SW 1271 (cell line): ENCODE measurements at places on chromosomes 3 and 15.

GRCh38 chr15:47834093-47834492, 116.8 kb downstream of the SEMA6D start:
- DNase-seq, result no peak

DNA sequence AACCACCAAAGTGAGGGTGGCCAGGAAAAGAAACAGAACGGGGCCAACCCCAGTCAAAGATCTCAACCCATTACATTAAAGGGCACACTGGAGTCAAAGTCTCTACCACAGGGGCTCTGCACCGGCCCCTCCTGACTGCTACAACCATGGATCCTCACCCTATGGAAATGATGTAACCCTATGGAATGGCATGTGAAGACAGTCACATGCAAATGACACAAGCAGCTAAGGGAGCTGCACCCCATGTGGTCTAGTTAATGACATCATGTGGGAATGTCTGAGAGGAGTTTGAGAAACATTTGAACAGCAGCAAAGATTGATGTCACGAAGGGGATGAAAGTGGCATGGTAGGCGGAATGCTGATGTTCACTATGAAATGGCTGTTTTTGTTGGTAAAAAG, 298.2 kb upstream of the SLCO3A1 start:
- no peak for DNase-seq

DNA sequence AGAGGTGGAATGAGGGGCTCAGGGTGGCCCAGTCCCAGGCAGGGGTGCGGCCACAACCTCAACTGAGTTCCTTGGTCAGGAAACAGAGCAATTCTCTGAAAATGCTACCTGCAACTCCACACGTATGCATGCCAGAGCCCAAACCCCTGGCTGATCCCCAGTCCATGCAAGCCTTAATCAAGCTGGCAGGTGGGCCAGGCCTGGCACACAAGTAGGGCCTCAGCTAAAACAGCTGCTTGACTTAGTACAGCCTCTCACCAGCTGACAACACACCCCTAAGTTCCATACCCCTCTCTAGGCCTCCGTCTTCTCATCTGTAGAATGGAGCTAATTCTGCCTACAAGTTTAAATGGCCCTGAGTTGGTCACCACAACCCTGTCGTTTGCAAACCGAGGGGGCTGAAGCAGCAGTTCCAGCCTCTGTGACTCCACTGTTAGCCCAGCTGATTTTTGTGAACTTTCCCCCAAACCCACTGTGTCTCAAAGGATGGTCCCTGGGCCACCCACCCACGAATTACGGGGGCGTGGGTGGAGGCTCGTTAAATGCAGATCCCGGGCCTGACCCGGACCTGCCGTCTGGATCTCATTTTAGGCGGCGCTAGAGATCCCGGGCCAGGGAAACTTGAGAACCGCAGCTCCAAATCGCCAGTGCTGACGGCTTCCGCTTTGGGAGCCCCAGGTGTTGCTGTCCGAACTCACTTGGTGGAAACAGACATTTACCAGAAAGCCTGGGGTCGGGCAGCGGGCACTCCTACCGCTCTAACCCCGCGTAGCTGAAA, 927 bp downstream of the CHDH start:
- DNase-seq, result no peak

- no peak for DNase-seq
Observed at GRCh38 chr3:46811615-46812236, 51.5 kb downstream of the MYL3 start.

DNA sequence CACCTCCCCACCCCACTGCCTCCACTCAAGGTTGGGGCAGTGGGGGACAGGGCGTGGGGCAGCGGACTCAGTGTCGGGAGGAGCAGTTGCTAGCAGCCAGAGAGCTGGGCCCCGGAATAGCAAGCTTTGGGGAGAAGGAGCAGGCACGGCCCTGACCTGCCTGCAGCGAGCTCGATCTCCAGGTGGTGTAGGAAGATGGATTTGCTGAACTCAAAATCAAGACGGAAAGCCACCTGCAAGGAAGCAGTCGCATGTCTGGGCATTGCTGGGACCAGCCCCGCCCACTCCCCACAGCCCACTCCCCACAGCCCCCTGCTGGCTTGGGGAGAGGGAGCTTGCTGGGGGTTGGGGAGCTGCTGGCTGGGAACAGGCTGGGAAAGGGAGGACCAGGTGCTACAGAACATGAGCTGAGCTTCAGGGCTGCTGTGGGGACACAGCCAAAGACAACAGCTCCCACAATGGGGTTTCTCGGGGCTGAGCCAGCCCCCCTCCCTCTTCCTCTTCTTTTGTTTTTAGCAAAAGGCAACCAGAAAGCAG, 38.0 kb downstream of the FEM1B start:
- DNase-seq, result no peak

DNA sequence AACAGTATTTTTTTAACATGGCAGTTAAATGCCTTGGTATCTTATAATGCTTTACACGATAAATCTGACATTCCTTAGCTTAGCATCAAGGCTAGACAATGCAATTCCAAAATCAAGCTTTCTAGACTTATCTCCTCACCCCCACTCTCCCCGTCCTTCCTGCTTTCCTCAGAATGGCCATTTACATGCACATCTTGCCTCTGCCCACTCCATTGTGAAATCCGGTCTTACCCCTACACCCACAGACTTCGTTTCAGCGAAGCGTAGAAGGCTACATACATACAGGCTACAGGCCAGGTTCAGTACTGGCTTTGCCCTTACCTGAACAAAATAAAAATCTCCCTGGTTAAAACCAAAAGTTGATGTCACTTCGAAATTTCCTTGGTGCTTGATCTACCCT, 58.6 kb upstream of the SLC12A8 start:
- DNase-seq, result no peak

- no peak for DNase-seq
Observed at GRCh38 chr15:55868707-55869106, 124.7 kb downstream of the NEDD4 start.

- DNase-seq, result no peak
Observed at GRCh38 chr3:149538371-149538770, 63.9 kb downstream of the TM4SF4 start.

DNA sequence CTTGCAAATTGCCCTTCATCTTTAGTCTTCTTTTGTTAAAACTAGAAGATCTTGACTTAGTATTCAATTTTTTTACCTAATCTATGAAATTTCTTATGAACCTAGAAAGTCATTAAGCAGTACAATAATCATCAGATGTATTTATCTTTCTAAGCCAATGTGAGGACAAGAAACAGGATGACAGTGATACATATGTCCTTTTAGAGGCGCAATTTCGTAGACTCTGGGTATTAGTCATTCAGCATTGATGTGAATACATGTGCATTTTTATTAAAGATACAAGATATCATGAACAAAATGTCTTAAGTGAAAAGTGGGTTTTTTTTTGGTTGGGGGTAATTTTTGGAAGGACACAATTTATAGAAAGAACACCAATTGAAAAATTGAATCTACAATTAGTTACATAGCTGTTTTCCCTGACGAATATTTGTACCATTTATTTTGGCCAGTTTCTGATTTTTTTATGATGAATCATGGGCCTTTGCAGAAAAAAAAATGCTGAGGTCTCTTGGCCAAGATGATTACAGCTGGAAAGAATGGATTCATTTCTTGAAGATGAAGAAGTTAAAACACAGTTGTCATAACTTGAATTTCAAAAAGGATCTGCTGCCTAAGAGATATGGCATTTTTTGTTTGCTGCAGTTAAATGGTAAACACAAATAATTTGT, 48.9 kb upstream of the AGTR1 start:
- DNase-seq, result no peak

- DNase-seq, result no peak
Observed at GRCh38 chr3:23671851-23672589, 133.7 kb upstream of the UBE2E1 start.

- no peak for DNase-seq
Observed at GRCh38 chr15:63655683-63656372, 58.6 kb downstream of the FBXL22 start.

DNA sequence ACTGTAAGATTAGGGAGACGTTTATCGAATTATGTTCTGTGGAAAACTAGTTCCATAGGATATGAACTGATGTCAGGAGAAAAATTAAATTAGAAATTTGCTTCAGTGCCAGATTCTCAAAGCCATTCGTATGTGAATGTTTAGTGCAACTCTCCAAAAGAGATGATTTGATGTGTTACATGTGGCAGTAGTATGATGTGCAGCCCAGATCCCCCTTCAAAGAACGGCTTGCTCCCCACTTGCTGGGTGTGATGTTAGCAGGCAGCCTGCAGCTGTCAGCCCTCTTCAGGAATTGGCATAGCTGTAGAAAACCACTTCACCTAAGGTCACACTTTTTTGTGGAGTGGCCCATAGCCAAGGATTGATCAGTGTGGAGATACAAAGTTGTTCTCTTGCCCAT, 127.0 kb upstream of the CCDC54 start:
- DNase-seq, result no peak

DNA sequence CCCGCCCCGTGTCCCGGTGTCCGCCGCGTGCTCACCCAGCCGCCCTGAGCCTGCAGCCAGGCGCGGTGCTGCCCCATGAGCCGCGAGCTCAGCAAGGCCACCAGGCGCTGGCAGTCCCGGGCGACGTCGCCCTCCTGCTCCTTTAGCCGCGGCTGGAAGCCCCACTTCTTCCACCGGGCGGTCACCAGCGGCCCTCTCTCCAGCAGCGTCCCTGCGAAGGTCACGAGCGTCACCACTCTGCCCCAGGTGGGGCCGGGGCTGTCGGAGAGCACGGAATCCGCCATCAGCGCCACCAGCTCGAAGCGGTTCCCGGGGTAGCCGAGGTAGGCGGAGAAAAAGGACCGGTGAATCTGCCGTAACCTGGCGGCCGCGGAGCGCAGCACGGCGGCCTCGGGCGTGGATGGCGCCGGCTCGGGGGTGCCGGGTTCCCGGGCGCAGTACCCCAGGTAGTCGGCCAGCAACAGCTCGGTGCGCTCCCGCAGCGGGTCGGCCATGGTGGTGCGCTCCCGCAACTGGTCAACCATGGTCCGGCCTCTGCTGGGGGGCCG, 298 bp downstream of the BCL2L10 start:
- no peak for DNase-seq

GRCh38 chr3:108863799-108864135, 41.2 kb downstream of the TRAT1 start:
- DNase-seq, result no peak

DNA sequence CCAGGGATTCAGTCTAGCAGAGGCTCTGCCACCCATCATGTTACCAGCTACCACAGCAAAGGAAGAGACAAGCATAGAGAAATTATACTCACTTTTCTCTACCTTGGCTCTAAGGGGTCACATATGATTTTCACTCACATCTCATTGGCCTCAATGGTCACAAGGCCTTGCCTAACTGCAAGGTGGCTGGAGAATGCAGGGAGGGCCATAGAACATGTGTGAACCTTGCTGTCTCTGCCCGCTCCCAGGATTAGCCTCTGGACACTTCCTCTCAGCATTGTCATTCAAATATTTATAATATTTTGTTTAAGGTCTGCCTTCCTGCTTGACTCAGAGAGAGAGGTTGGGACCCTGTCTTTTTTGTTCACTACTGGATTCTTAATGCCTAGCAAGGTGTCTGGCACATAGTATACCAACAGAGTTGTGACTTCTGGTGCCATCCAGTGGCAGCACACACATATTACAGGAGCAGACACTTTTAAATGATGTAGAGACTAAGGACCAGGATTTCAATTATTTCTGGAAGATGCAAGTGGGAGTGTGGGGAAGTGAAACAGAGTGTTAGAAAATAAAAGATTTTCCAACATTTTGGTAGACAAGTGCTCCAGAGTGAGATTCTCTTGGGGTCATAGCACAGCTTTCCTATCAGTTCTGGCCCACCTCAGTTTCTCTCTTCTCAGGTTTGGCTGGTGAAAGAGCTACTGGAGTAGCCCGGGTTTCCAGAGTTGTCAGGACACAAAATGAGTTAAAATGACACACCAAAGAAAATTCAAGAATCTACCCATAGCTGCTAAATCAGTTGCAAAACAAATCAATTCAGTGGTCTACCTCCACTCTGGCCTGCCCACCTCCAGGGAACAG, 119.0 kb upstream of the RASGRP1 start:
- no peak for DNase-seq

DNA sequence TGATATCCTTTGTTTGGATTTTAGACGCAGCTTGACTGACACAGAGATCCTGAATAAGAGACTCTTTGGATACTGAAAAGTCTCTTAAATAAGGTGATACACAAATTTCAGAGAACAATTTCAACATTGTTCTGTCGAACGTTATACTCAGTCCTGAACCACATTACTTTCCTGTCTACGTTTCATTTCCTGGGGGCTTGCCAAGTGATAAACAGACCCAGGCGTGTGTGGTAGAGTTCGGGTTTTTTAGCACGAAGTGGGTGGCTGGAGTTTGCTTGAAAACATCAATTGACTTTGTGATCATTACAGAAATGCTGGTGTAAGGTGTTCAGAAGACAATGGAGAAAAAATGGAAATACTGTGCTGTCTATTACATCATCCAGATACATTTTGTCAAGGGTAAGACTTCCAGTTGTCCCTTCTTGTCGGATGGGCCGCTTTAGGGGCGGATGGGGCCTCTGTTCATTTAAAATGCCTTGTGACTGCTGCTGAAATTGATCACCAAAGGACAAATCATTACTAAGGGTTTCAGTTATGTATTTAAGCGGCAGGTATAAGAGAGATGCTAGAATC, at the start of gene CD96:
TSS of gene CD96 (plus strand) at position 287 of the 573 bp plus-strand sequence. CDS start at position 339, 52 bp downstream.
- no peak for DNase-seq

DNA sequence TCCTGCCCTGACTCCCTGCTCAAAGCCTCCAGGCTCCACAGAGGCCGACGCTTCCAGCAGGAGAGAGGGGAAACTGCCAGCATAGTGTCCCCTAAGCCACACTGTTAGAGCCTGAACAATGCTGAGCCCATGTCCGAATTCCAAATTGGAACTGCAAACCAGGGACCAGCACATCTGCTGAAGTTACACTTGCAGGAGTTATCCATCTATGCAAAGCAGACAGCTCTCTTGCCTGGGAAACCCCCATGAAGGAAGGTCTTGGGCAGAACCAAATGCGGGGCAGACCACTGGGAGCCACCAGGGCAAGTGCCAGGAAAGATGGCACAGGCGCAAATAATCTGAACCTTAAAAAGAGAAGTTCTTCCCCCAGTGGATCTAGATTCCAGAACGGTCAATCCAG, 625 bp downstream of the LRRC15 start:
- no peak for DNase-seq

DNA sequence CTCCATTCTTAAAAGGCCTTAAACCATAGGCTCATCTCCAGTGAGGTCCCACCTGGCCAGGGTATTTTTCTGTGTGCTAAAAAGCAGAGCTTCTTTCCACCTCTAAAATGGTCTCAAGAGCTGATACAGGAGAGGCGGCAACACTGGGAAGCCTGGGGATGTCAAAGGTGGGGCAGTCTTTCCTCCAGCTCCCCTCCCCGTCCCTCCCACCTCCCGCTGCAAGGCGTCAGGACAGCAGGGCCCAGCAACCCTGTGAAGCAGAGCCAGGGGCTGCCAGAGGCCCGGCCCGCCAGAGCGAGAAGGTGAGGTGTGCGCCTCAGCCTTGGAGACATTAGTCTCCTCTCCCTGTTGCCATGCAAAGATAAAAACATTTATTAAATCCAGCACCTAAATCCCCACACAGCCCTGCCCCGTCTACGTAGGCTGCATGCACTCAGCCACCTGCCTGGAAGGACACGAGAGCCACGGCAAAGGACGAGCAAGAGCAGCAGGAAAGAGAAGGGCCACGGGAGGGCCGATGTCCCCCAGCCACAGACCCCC, 75.6 kb downstream of the FAM174B start:
- no peak for DNase-seq

GRCh38 chr15:61130950-61131942, 97.9 kb downstream of the RORA start:
- no peak for DNase-seq
